Stimulated activated naive B cell treated with anti-CD40 and anti-IgM and Interleukin-4, amounts not matched to agents 10 μg/mL and 1 μg/mL and 100 μg/mL, for 72 hours (primary cell): ENCODE measurements at places on chromosomes 7 and 10.

GRCh38 chr10:77135555-77135954 lies 502.1 kb downstream of the KCNMA1 start:
- no peak overlapping the region for H3K27ac ChIP-seq
- H3K27me3 ChIP-seq: peaks cover 14% of the 10 kb centered on the region
- DNase-seq: no peak
- H3K4me1 ChIP-seq: no peaks in the 10 kb centered on the region
- H3K4me3 ChIP-seq: no peak overlapping the region
- no peaks in the 10 kb centered on the region for H3K36me3 ChIP-seq

DNA sequence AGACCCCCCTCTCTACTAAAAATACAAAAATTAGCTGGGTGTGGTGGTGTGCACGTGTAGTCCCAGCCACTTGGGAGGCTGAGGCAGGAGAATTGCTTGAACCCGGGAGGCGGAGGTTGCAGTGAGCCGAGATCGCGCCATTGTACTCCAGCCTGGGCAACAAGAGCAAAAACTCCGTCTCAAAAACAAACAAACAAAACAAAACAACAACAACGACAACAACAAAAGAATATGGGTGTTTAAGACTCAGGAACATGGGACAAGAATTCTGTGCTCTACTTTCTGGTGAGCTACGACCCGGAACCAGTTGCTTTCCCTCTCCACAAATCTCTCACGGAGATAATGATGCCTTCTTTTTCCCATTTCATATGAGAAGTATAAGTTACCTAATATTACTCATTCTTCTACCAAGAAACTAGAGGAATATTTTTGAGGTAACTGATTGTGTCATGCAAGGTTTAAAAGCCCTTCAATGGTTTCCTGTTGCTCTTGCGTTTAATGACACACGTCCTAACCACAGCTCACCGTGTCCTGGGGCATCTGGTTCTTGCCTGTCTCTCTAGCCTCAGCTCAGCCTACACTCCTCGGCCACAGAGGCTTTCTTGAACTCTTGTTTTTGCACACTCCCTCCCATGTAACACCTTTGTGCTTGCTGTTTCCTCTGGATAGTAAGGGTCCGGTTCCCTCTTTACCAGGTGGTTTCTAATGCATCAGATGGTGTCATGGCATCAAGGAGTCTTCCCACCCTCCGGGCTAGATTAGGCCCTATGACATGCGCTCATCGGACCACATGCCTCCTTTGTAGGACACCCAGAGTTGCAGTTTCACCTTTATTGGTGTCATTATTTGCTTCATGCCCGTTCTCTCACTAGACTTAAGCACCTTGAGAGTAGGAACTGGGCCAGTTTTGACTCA lies 67.5 kb downstream of the PFKFB3 start:
- H3K36me3 ChIP-seq: peaks cover 8% of the 10 kb centered on the region
- no peaks in the 10 kb centered on the region for H3K27me3 ChIP-seq
- peak overlapping the region; percentile 94 for H3K27ac ChIP-seq
- H3K4me1 ChIP-seq: peaks cover 33% of the 10 kb centered on the region
- peak overlapping the region; percentile 32 for H3K4me3 ChIP-seq

DNA sequence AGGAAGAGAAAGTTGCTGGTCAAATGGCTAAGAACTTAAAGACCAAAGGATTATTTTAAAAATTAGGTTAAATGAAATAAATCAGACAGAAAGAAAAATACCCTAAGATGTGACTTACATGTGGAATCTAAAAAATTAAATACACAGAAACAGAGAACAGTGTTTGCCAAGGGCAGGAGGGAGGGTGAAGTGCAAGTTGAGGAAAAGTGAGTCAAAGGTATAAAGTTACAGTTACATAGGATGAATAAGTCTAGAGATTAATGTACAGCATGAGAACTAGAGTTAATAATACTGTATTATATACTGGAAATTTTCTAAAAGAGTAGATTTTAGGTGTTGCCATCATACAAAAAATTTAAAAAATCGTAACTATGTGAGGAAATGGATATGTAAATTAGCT lies 146.3 kb downstream of the MDFIC start:
- no peak for DNase-seq
- H3K36me3 ChIP-seq: no peaks in the 10 kb centered on the region
- H3K27me3 ChIP-seq: peaks cover 4% of the 10 kb centered on the region

- peaks cover 11% of the 10 kb centered on the region for H3K36me3 ChIP-seq
- no peak for DNase-seq
- H3K27me3 ChIP-seq: peaks cover 15% of the 10 kb centered on the region
- H3K4me1 ChIP-seq: peaks cover 22% of the 10 kb centered on the region
These were observed 47.6 kb downstream of the PDGFA start for GRCh38 chr7:471866-472639.

DNA sequence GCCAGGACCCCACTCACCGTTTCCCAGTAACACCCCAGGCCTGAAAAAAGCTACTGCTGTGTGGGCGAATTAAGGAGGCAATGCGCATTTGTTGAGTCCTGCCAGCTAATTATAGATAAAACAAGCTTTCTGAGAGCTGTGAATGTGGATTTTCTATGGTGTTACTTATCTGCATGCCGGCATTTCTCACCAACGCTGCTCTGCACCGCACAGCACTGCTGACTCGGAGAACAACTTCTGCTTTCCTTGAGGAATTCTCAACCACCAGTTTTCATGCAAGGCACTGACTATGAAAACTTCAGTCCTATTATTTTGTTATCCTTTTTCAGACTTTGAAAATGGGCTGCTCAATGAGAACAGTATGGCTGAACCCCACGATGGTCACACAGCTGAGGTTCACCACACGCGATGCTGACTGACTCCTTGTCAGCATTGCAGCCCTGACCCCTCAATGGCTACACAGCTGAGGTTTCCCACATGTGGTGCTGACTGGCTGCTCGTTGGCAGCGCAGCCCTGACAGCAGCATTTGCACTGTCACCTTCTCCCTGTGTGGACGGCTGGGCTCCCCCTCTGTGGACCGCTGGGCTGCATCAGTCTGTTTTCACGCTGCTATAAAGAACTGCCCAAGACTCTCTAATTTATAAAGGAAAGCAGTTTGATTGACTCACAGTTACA lies 190.6 kb downstream of the DIP2C start:
- H3K4me3 ChIP-seq: no peak overlapping the region
- H3K27me3 ChIP-seq: peaks cover 32% of the 10 kb centered on the region
- peaks cover 2% of the 10 kb centered on the region for H3K4me1 ChIP-seq
- no peaks in the 10 kb centered on the region for H3K36me3 ChIP-seq
- no peak for DNase-seq

DNA sequence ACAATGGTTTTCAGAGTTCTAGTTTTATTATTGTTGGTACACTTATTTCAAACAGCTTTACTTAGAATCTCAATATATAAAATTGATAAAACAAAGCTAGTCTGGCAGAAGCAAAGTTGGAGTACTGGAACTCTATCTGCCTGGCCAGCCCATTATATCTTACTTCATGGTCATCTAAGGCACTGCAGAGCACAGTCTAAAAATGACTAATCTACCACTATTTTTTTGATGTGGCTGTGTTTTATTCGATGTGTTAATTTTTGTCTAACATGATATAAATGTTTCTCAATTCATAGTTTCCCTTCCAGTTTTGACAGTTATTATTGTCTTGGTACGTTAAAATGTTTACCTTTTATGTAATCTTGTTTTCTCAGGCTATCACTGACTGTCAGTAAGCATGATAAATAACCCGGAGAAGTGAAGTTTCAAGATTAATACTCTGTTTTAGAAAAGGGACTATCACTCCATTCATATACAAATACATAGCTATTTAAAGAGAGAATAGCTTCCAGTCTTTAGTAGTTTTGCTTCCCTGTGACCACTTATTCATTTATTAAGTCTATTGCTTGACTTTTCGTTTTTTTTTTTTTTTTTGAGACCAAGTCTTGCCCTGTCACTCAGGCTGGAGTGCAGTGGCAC lies 60.6 kb upstream of the CSTF2T start:
- H3K36me3 ChIP-seq: no peaks in the 10 kb centered on the region
- no peaks in the 10 kb centered on the region for H3K4me1 ChIP-seq
- no peak overlapping the region for H3K27ac ChIP-seq

GRCh38 chr7:108351729-108352131 lies 104.5 kb downstream of the NRCAM start:
- no peak overlapping the region for H3K27ac ChIP-seq
- no peaks in the 10 kb centered on the region for H3K36me3 ChIP-seq
- DNase-seq: no peak
- no peaks in the 10 kb centered on the region for H3K4me1 ChIP-seq
- no peak overlapping the region for H3K4me3 ChIP-seq

DNA sequence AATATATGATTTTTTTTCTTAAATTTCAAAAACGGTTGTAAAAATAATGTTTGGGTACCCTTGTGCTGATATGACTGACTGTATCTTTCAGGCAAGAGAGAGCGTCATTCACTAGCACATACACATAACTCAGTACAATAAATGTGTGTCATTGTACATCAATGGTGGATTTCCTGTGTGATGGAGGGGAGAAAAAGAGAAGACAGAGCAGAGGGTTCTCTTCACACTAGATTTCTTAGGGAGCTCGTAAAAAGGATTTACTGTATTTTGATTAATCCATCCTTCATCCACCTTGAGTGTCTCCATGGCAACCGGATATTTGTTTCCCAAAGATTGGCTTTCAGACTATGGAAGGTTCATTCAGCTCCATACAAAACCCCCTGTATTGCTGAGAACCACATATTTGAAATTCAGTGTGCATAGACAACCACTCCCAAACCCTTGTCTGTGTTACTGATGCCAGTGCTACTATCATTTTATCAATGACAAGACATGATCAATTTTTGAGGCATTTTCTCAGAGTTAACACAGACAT lies 150.6 kb downstream of the AKR1D1 start:
- H3K27me3 ChIP-seq: peaks cover 11% of the 10 kb centered on the region
- no peak for DNase-seq
- no peak overlapping the region for H3K4me3 ChIP-seq
- H3K27ac ChIP-seq: no peak overlapping the region

DNA sequence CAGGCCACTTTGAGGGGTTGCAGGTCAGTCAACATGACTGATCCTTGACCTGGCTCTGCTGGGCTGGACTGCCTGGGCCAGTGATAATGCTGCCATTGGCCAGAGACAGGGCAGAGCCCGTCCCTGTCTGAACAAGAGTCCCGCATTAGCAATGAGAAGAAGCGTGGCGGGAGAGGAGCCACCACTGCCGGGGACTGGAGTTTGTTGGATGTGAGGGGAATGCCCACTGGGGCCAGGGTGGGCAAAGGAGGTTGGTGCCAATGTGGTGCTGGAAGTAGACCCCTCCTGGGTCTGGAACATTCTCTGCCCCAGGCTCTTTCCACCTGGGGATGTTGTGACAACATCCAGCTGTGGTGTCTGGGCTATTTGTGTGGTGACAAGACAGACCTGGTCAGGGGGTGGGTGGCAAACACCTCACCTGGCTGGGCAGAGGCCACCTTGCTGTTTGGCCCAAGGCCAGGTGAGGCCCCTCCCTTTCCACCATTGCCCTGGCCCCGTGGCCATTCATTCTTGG lies 7.6 kb downstream of the SAP25 start:
- H3K27ac ChIP-seq: no peak overlapping the region
- no peak for DNase-seq
- no peaks in the 10 kb centered on the region for H3K27me3 ChIP-seq
- peaks cover 49% of the 10 kb centered on the region for H3K4me1 ChIP-seq
- H3K36me3 ChIP-seq: peaks cover 38% of the 10 kb centered on the region

DNA sequence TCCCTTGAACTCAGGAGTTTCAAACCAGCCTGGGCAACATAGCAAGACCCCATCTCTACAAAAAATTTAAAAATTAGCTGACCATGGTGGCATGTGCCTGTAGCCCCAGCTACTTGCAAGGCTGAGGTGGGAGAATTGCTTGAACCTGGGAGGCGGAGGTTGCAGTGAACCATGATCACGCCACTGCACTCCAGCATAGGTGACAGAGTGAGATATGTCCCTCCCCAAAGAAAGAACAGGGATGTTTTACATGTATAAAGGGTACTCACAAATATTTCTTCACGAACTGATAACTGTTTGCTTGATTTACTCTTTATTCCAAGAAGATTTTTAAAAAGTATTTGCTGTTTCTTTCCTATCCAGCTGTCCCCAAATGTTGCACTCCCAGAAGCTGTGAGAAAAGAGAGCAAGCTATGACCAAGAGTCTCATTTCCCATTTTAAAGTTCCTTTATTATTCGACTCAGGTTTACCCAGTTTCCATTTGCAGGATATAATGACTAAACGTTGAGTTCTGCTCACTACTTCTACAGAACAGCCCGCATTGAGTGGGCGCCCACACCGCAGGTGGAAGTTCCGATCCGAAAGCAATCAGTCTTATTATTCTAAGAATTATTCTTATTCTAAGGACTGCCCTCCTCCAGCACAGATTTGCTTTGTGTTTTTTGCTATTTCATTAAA lies 90.7 kb downstream of the APBB1IP start:
- H3K36me3 ChIP-seq: peaks cover 57% of the 10 kb centered on the region
- H3K27me3 ChIP-seq: no peaks in the 10 kb centered on the region
- peak; percentile 29 for DNase-seq
- peaks cover 32% of the 10 kb centered on the region for H3K4me1 ChIP-seq

DNA sequence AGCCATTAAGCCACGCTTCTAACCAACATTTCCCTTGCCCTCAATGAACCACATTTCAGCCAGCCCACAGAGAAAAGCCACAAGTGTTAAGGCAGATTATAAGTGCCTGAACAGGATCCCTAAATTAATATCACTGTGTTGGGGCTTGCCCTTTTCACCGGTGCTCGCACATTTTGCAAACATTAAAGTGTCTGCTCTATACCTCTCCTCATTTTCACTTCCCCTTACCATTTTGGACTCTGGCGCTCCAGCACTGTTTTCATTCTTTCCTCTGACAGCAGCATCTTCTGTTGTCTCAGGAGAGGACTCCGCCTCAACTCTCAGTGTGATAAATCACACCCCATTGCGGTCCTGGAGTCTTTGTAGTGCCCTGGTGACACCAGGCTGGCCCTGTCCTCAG lies 274.2 kb downstream of the BAMBI start:
- H3K27me3 ChIP-seq: peaks cover 4% of the 10 kb centered on the region
- no peak overlapping the region for H3K4me3 ChIP-seq
- H3K27ac ChIP-seq: no peak overlapping the region
- DNase-seq: no peak

DNA sequence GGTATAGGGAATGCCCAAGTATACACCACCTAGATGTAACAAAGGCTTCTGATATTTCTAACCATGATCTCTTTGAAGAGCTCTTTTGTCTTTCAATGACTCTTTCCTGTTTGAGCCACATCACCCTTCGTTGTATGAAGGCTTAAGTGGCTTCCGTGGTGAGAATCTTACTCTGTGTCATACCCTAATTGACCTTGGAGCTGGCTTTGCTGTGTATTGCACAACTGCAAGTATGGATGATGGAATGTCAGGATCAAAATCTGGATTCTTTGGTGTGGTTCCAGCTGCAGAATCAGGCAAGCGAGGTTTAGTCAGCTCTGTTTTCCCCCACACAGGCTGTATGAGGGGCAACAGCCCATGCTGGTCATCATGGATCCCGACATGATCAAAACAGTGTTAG lies 16.0 kb downstream of the CYP3A43 start:
- H3K36me3 ChIP-seq: no peaks in the 10 kb centered on the region
- DNase-seq: no peak
- H3K27me3 ChIP-seq: peaks cover 19% of the 10 kb centered on the region
- H3K4me1 ChIP-seq: no peaks in the 10 kb centered on the region
- H3K4me3 ChIP-seq: no peak overlapping the region

GRCh38 chr7:24847754-24848153 lies 90.5 kb upstream of the GSDME start:
- H3K27me3 ChIP-seq: no peaks in the 10 kb centered on the region
- DNase-seq: no peak
- H3K27ac ChIP-seq: no peak overlapping the region
- no peak overlapping the region for H3K4me3 ChIP-seq

GRCh38 chr7:36128448-36129047 lies 24.5 kb upstream of the EEPD1 start:
- peaks cover 13% of the 10 kb centered on the region for H3K27me3 ChIP-seq
- DNase-seq: no peak
- H3K4me3 ChIP-seq: no peak overlapping the region
- no peak overlapping the region for H3K27ac ChIP-seq
- H3K36me3 ChIP-seq: no peaks in the 10 kb centered on the region
